ENCODE measurements at places on chromosomes 5 and 9. TPM values are rescaled to one million over a fixed set of nuclear protein-coding genes. Genes with fewer than 3 reads are reported as not detected.

DNA sequence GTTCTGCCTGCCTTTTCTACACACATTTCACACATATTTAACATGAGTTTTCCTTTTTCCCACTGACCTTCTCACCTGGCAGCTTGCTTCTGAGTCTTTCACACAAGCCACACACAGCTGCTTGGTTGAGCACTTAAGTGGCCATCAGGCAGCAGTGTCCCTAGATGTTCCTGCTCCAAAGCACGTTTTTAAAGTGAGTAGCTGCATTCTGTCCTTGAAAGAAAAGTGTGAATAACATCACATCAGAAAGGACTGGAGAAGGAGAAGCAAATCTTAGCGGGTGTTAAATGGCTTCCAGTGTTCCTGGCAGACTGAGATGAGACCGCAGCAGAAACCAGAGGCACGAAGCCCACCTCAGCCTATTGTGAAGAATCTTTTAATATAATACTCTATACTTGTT, 209.2 kb upstream of the IRX4 start:
- no peak overlapping the region for H3K27ac ChIP-seq
- H3K36me3 ChIP-seq: no peaks in the 10 kb centered on the region
- H3K4me1 ChIP-seq: no peaks in the 10 kb centered on the region

SEMA5A gene
- total RNA-seq: 129 TPM

TAF11L5 gene
- not detected for total RNA-seq

DNA sequence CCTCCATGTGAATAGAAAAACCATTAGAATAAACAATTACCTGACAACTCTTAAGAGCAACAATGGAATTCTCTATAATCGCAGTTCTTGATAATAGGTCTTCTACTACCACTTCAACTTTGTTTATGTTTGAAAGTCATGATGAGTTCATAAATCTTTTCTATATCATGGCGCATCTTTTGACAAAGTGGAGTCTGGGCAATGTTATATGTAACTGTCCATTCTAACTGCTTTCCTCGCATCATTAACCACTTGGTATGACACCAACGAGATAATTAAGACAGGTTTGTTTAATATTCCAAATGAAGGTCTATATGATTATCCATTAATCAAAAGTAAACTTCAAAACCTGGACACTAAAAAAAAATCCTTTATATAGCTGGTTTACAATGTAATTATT, 272.0 kb downstream of the DENND1A start:
- DNase-seq: no peak
- no peak overlapping the region for H3K4me3 ChIP-seq
- H3K36me3 ChIP-seq: no peaks in the 10 kb centered on the region
- no peaks in the 10 kb centered on the region for H3K27me3 ChIP-seq

DNA sequence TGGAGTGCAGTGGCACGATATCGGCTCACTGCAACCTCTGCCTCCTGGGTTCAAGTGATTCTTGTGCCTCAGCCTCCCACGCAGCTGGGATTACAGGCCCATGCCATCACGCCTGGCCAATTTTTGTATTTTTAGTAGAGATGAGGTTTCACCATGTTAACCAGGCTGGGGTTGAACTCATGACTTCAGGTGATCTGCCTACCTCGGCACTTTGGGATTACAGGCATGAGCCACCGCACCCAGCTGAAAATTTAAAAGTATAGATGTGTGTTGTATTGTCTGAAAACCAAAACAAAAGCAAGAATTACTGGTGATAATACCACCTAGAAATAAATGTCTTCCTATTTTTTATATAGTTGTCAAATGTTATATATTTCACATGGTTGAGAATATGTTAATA, 162.0 kb upstream of the DMRT1 start:
- H3K27me3 ChIP-seq: no peaks in the 10 kb centered on the region
- no peak overlapping the region for H3K4me3 ChIP-seq
- H3K36me3 ChIP-seq: no peaks in the 10 kb centered on the region
- H3K27ac ChIP-seq: no peak overlapping the region
